ENCODE measurements at places on chromosomes 2 and 18. TPM values are rescaled to one million over a fixed set of nuclear protein-coding genes. Genes with fewer than 3 reads are reported as not detected.

The LMAN1 gene
- total RNA-seq: 231 TPM

The PRSS56 gene
- not detected for total RNA-seq

The RPRM gene
- total RNA-seq: not detected

The CIDEA gene
- not detected for total RNA-seq

The NXPH2 gene
- total RNA-seq: 0.13 TPM

The PLGLB2 gene
- total RNA-seq: 0.32 TPM

The LINC00305 gene
- not detected for total RNA-seq

The COL4A3 gene
- 0.48 TPM for total RNA-seq

The TAF1B gene
- total RNA-seq: 10.8 TPM

The ANKRD62 gene
- total RNA-seq: not detected

The TWIST2 gene
- total RNA-seq: 63.5 TPM

The ADAM23 gene
- total RNA-seq: 1.4 TPM

The MC4R gene
- total RNA-seq: not detected

The CXCR1 gene
- total RNA-seq: not detected

The UBR3 gene
- 10.9 TPM for total RNA-seq

The TOGARAM2 gene
- not detected for total RNA-seq

The UGT1A5 gene
- total RNA-seq: not detected

The CERKL gene
- not detected for total RNA-seq

The BMP10 gene
- total RNA-seq: not detected

The UGT1A8 gene
- total RNA-seq: not detected

The CSRNP3 gene
- total RNA-seq: 1.0 TPM

The SLC38A11 gene
- total RNA-seq: not detected

The IL37 gene
- not detected for total RNA-seq

The PLCD4 gene
- 9.3 TPM for total RNA-seq

The PARD6G gene
- total RNA-seq: 5.9 TPM

The RAX gene
- not detected for total RNA-seq

The LRRC30 gene
- total RNA-seq: not detected

The MBP gene
- total RNA-seq: 1.8 TPM

The RGPD4 gene
- not detected for total RNA-seq

The SPHKAP gene
- total RNA-seq: 0.26 TPM

All from epithelial cell of alveolus of lung (primary cell).